ENCODE measurements at places on chromosomes 7 and 10.

- peak; percentile 76 for DNase-seq
Measured at GRCh38 chr7:138515001-138515528, 55.0 kb downstream of the TRIM24 start.

DNA sequence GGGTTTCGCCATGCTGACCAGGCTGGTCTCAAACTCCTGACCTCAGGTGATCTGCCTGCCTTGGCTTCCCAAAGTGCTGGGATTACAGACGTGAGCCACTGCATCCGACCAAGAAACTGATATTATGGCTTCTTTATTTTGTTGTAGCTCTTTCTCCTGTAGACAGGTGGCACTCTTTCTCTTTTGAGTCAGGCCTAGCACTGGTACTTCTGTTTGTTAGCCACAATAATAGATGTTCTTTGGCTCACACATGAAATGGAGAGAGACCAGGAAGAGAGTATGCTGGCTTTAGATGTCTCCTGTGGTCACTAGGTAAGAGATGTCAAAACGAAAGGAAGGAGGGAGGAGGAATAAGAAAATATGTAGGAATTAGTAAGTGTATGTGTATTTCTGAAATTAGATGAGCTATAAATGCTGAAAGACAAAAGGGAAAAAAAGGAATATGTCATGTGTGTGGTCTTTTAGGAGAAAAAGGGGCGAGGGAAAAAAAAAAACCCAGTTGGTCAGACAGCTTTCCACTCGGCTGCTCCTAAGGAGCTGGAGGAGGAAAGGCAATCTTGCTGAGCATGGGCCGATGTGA, 78.7 kb downstream of the CLEC2L start:
- DNase-seq = peak; percentile 45

DNA sequence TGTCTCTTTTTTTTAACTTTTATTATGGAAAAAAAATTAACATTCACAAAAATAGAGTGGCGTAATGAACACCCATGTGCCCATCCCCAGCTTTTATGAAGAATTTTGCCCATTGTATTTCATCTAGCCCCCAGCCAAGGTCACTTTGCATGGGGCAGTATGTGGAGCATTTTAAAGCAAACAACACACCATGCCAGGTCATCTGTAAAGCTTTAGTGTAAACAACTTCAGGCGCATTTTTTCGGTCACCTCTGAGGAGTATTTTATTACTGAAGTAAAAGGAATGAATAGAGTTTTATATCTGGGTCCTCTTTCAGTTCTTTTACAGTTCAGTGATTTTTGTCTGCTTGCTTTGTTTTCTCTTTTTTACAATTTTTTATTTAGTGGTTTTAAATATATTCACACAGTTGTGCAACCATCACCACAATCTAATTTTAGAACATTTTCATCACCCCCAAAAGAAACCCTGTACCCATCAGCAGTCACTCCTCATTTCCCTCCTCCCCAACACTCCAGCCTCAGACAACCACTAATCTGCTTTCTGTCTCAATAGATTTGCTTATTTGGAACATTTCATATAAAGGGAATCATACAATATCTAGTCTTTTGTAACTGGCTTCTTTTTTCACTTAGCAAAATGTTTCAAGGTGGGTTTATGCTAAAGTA, 87.9 kb downstream of the SLC37A3 start:
- DNase-seq = no peak

GRCh38 chr7:155652156-155653114, 8.0 kb downstream of the RBM33 start:
- DNase-seq = no peak

GRCh38 chr10:62093863-62094291, 174.8 kb downstream of the RTKN2 start:
- no peak for DNase-seq
